ENCODE measurements at places on chromosomes 12 and 14.

- no peak overlapping the region for H3K27ac ChIP-seq
- no peaks in the 10 kb centered on the region for H3K4me1 ChIP-seq
- no peak overlapping the region for H3K4me3 ChIP-seq
- DNase-seq, result no peak
- no peaks in the 10 kb centered on the region for H3K36me3 ChIP-seq
These were observed 30.3 kb downstream of the FBXL14 start for GRCh38 chr12:1564067-1564466.

DNA sequence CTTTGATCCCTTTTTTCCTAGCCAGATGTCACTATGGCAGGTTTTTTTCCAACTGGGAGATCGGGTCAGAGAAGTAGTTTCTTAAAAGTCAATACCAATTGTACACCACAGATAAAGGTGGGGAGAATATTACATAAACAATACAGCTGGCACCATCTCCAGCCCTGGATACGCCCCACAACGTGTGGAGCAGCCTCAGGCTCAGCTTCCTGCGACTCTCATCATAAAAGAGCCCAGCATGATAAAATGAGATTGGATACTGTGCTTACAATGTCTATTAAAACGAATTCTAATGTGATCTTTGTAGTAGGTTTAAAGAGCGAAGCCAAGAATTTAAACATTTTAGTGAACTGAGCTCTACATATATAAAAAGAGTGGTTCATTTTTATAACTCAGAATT, 21.5 kb downstream of the EFCAB11 start:
- no peak for DNase-seq
- no peaks in the 10 kb centered on the region for H3K27me3 ChIP-seq
- H3K4me1 ChIP-seq, result no peaks in the 10 kb centered on the region
- no peak overlapping the region for H3K27ac ChIP-seq
- no peak overlapping the region for H3K4me3 ChIP-seq

DNA sequence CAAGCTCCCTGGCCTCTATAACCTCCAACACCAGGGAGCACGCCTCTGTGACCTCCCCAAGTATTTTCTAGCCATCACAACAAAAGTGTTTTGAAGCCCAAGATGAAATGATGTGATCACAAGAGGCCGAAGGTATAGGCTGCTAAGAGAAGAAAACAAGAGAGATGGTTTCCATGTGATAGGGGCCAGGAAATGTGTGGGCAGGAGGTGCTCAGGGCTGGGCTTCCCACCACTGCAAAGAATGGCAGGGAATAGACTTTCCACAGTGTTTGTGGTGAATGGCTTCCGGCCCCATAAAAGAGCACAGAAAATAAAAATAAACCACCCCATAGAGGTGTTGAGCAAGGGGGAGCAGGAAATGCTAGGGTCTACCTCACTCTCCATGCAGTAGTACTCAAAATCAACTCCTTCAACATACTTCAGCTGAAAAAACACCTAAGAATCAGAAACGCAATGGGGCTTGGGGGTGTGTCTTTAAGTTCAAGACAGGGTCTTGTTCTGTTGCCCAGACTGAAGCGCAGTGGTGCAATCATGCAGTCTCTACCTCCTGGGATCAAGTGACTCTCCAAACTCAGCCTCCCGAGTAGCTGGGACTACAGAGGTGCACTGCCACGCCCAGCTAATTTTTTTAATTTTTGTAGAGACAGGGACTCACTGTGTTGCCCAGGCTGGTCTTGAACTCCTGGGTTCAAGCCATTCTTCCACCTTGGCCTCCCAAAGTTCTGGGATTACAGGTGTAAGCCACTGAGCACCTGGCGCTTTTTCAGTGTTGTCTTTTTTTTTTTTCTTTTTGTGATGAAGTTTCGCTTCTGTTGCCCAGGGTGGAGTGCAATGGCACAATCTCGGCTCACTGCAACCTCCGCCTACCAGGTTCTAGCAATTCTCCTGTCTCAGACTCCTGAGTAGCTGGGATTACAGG, 27.1 kb downstream of the DAD1 start:
- peak; percentile 92 for DNase-seq
- peaks cover 5% of the 10 kb centered on the region for H3K36me3 ChIP-seq
- H3K4me1 ChIP-seq, result peaks cover 90% of the 10 kb centered on the region
- H3K4me3 ChIP-seq, result no peak overlapping the region
- peak overlapping the region; percentile 82 for H3K27ac ChIP-seq
- H3K27me3 ChIP-seq, result no peaks in the 10 kb centered on the region

- H3K4me3 ChIP-seq, result no peak overlapping the region
- peaks cover 2% of the 10 kb centered on the region for H3K36me3 ChIP-seq
- H3K27me3 ChIP-seq, result no peaks in the 10 kb centered on the region
- no peak for DNase-seq
These were observed 2.0 kb upstream of the SPTLC2 start for GRCh38 chr14:77618381-77618970.

GRCh38 chr14:90632451-90632850, 183.8 kb downstream of the TTC7B start:
- DNase-seq, result no peak
- H3K27ac ChIP-seq, result no peak overlapping the region
- no peaks in the 10 kb centered on the region for H3K27me3 ChIP-seq
- no peaks in the 10 kb centered on the region for H3K36me3 ChIP-seq
- no peak overlapping the region for H3K4me3 ChIP-seq
